Anterior cingulate cortex (tissue), 58 donors: ENCODE measurements at places on chromosomes 4 and X.

- no peak for DNase-seq
These were observed 3.7 kb downstream of the PTCHD1 start for GRCh38 chrX:23338334-23338733.

- DNase-seq, result no peak
These were observed 178.1 kb upstream of the VEGFC start for GRCh38 chr4:176970853-176971252.

- no peak for DNase-seq
These were observed 263.2 kb upstream of the FTHL17 start for GRCh38 chrX:31334997-31335396.

- DNase-seq, result no peak
These were observed 34.5 kb downstream of the LRPAP1 start for GRCh38 chr4:3497523-3498389.

- DNase-seq, result no peak
These were observed 11.2 kb downstream of the KLHL8 start for GRCh38 chr4:87209182-87209581.

- no peak for DNase-seq
These were observed 48.5 kb downstream of the MRPL1 start for GRCh38 chr4:77911091-77911490.

DNA sequence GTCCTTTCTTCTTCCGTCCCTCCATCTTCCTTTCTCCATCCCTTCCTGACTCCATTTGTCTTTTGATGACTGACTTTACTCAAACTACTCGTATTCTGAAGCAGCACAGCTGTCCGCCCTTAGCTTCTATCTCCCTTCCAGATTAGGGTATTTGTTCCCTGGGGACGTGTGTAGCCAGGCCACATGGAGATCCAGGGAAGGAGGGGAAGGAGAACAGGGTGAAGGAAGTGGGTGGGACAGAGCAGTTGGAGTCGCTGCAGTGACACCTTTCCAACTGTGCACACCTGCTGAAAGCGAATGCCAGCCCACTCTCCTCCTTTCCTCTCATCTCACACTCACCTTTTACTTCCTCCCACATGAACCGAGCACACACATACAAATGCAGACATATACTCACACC, 323.8 kb downstream of the DCTD start:
- DNase-seq, result no peak

- no peak for DNase-seq
These were observed 242.8 kb upstream of the JADE1 start for GRCh38 chr4:128566693-128567092.

DNA sequence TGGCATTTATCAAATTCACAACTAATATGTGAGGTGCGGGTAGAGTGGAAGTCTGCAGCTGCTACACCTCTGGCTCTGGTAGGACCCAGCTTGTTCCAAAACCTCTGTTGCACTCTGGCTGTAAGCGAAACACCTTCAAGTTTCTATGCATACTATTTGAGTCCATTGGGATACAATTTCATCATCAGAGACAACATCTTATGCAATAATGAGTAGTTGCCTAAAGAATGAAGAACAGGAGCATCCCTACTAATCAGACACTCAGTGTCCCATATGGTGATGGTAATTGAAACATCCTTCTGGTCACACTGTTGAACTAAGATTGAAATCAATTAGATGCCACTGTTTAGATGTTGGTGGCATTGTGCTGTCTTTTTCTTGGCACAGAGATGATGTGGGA, 178.4 kb downstream of the MGST2 start:
- DNase-seq, result no peak

DNA sequence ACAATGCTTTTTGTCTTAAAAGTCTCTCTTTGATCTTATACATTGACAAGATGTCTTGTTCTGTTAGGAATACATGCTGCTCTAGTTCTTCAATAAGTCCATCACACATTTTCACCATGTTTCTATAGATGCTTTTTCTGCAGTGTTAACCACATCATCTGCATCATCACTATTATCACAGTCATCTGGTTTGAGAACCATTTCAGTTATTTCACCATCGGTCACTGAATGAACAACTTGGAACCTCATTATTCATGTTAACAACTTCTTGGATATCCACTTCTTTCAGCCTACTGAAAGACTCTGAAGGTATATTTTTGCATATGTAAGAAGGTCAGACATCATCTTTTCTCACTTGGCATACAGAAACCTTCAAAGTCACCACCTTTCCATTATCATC, 975.2 kb downstream of the STIM2 start:
- DNase-seq, result no peak

DNA sequence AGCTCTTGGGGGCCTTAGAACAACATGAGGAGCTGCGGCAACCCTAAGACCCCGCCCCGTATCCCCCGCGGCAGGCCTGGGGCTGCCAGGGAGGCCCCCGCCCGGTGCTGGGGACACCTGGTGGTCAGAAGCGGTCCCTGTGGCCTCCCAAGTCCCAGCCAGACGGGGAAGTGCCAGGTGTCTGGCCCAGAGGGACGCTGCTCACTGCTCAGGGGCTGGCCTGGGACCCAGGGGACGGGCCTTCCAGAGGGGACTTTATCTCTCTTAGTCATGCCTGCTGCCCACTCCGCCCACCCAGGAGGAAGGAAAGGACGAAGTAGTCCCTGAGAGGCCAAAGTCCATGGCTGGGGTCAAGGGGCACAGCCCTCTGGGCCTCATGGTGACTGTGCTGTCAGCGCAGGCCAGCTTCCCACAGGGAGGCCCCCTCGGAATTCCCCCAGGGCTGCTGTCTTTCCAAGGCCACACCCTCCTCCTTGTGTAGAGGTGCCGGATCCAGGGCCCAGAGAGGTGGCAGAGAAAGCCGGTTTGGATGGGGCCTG, 31.0 kb upstream of the HTRA3 start:
- no peak for DNase-seq

DNA sequence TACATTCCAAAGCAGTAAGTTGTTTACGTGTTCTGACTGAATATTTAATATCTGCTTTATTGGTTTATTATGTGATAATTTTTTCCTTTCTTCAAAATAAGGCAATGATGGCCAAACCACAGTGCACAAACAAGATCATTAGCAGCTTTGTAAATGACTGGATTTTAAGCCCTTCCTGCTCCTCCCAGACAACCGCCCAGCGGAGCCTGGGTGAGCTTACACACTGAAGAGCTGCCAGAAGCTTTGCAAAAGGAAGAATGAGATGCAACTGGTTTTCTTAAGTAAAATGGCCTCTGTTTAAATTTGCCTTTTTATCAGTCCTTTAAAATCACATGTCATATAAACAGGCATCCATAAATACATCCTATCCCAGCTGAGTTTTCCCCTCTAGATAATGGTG, 52.2 kb downstream of the SPARCL1 start:
- DNase-seq, result no peak

DNA sequence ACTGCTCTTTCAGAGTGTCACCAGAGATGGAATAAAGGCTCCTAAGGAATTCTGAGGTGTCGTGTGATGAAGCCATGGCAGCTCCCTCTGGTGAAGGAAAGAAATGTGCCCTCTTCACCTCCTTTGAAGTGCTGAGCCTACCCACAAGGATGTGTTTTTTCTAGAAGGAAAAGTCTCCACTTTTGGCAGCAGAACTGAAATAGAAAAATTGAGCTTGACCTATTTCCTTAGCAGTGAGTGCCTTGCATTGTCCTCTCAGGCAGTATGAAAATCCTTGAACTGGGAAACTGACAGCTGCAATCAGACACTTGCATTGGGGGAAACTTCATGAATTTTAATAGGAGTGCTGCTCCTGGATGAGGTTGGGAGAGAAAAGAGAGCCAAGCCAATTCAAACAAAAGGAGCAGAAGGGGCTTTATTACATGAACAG, 95.2 kb downstream of the DCLK2 start:
- no peak for DNase-seq

- DNase-seq, result no peak
These were observed 25.0 kb downstream of the NSG1 start for GRCh38 chr4:4411906-4412305.

GRCh38 chr4:113179091-113179490, 129.6 kb downstream of the ANK2 start:
- DNase-seq, result no peak

DNA sequence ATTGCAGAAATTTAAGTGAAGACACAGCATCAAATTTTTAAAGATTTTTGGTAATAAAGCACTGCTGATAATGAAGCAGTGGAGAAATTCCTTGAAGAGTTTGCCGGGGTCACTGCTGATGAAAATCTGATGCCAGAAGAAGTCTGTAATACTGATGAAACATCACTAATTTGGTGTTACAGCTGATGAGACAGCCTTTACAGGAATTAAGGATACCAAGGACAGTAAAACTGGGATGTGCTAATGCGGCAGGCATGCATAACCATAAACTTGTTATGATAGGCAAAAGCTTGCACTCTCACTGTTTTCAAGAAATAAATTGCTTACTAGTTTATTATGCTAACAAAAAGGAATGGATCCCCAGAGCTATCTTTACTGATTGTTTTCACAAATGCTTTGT, 52.9 kb upstream of the VEGFC start:
- DNase-seq, result no peak

DNA sequence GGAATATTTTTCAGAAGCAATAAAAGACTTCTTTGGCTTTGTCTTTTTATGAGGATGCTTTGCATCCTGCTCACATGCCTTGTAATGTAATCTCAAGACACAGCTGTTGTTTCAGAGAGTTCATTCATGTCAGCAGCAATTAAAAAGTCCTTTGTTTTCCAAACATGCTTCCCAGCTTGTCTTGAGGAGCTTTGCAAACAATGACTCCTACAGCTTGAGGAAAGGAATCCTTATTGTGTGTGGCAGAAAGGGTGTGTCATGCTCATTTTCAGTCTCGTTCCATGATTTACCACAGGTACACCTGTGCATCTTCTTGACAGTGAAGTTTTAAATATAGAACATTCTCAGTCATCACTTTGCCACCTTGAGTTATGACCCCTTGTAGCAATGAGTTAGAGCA, 139.2 kb upstream of the AADAT start:
- DNase-seq, result no peak

DNA sequence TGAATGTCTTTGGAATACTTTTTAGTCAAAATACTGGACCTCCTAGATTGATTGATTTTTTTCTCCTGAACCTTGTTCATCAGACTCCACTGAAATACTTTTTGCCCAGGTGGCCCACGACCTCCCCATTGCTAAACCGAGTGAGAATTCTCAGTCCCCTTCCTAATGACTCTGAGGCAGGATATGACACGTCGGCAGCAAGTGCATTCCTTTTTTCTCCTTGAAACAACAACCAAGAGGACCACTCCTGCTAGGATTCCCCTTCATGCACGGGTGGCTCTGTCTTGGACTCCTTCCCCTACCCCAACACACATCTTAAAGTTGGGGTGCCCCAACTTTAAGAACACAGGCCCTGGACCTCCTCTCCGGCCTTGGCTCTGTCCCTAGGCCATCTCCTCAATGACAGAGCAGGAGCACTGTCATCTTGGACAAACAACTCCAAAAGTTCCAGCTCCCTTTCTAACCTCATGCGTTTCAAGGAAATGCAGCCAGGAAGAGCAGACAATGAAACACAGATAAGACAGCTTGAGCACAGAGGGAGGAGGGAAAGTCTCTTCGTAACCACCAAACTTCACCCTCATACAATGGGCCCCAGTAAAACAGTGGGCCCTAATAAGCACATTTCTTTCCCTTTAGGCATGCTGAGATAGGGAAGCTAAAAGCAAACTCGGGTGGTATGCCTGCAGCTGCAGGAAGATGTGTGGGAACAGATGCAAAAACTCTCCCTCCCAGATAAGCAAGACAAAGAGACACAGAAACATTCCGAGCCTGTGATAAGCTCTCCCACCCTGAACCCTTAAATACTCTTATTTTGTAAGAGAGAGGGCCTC, 33.9 kb downstream of the ZBTB49 start:
- DNase-seq, result no peak

- DNase-seq, result no peak
These were observed 22.5 kb downstream of the BMX start for GRCh38 chrX:15523088-15523487.

GRCh38 chrX:16459008-16459407, 190.9 kb upstream of the S100G start:
- DNase-seq, result no peak

- DNase-seq, result no peak
These were observed 208.8 kb downstream of the STK32B start for GRCh38 chr4:5260121-5260520.

- DNase-seq, result no peak
These were observed 101.5 kb downstream of the MGST2 start for GRCh38 chr4:139767168-139767567.

DNA sequence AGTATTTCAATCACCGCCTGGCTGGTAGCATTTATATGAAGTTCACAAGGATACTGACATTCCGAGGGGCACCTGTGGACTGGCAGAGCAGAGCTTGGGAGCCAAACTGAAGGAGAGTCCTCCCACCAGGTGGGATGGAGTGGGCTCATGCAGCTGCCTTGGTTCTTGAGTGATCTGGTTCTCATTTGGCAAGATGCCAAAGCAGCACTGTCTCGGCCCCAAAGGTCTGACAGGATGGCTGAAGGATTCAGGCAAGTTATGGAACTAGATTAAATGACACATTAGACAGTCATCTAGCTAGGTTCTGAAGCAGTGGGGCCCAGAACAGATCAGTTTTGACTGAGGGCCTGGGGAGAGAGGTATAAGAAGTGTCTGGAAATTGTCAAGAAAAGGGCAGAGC, 3.2 kb downstream of the FGF16 start:
- DNase-seq, result no peak

- no peak for DNase-seq
These were observed 563.9 kb downstream of the GRXCR1 start for GRCh38 chr4:43456383-43456782.

DNA sequence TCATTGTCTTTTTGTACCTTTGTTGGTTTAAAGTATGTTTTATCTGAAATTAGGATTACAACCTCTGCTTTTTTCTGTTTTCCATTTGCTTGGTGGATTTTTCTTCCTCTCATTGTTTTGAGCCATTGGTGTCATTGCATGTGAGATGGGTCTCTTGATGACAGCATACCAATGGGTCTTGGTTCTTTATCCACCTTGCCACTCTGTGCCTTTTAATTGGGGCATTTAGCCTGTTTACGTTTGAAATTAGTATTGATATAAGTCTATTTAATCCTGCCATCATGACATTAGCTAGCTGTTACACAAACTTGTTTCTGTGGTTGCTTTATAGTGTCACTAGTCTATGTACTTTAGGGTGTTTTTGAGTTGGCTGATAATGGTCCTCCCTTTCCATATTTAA, 145.7 kb downstream of the GUCY2F start:
- DNase-seq, result no peak

GRCh38 chrX:112341598-112341997, 259.0 kb upstream of the TRPC5 start:
- DNase-seq, result no peak

DNA sequence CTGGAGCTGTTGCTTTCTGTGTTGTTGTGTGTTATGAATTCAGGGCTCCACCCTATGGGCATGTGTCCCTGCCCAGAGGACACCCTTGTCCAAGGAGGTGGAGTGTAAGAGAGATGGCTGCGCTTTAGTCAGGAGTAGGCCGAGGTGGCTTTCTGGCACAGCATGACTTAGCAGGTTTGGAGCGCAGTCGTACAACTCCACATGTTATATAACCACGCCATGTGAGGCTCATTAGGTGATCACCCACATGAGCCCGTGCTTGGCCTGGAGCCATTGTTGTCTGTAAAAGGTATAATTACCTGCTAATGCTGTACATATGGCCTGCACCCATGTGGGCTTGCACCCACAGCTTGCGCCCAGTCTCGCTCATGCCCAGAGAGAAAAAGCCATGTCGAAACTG, 15.8 kb upstream of the ANAPC4 start:
- no peak for DNase-seq

- no peak for DNase-seq
These were observed 15.6 kb downstream of the XPNPEP2 start for GRCh38 chrX:129754056-129755024.

- no peak for DNase-seq
These were observed 49.8 kb downstream of the TMEM144 start for GRCh38 chr4:158259955-158260575.
